Tibial nerve (tissue), 4 donors: ENCODE measurements at places on chromosomes 7 and 10. TPM values are rescaled to one million over a fixed set of nuclear protein-coding genes. Genes with fewer than 3 reads are reported as not detected.

GRCh38 chr7:27418541-27418940, 175.9 kb downstream of the EVX1 start:
- DNase-seq, result no peak

GRCh38 chr7:102132209-102132752, 154.4 kb upstream of the SH2B2 start:
- DNase-seq, result no peak

DNA sequence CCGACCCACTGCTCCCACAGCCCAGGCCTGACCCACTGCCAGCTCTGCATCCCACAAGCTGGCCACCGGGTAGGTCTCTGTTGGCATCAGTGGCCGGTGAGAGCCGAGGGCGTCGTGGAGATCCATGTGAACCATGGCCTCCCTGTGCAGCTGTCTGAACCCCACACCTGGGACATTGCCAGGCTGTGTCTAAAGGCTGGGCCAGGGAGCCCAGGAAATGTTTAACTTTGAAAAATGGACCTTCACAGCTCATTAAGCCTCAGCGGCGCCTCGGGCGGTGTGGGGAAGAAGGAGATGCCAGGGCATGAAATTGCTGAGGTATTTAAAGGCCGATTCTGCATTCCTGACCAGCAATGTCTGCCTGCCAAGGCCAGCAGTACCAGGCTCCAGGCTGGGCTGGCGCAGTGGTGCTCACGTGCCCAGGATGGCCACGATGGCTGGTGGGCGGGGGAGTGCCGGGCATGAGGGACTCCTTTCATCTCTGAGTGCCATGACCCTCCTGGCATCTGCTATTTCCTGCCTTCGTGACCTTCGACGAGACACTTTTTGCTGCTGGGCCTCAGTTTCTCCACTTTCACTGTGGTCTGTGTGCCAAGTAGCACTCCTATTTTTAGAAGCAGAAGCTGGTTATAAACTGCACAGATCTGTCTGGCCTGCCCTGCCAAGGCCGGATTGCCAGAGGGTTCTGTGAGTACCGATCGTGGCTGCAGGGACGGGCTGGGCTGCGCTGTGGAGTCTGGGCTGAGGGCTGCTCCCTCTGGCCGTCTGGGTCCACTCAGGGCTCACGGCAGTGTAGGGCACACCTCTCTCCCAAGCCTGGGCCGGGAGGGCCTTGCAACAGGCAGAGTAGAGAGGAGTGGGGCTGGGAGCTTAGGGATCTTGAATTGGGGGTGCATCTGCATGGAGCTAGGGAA, 21.8 kb downstream of the ELFN1 start:
- DNase-seq, result no peak

DNA sequence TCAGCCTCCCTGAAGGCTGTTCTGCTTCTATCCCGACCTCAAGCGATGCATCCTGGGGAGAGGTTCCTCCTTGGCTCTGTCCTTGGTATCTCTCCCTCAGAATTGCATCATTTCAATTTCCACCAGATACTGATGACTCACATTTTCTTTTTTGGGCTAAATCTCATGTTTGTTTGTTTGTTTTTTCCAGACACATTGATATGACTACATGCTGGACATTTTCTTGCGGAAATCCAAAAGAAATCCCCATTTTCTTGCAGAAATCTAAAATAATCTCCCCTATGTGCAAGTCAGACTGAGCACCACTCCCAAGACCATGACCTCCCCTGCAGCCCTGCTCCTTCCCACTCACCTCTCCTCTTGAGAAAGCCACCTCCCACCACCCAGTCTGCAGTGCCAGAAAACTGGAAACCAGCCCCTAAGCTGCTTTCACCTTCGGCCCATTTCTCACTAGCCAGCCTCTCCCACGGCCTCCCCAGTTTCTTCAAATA, 260.2 kb upstream of the PRKCQ start:
- no peak for DNase-seq

DNA sequence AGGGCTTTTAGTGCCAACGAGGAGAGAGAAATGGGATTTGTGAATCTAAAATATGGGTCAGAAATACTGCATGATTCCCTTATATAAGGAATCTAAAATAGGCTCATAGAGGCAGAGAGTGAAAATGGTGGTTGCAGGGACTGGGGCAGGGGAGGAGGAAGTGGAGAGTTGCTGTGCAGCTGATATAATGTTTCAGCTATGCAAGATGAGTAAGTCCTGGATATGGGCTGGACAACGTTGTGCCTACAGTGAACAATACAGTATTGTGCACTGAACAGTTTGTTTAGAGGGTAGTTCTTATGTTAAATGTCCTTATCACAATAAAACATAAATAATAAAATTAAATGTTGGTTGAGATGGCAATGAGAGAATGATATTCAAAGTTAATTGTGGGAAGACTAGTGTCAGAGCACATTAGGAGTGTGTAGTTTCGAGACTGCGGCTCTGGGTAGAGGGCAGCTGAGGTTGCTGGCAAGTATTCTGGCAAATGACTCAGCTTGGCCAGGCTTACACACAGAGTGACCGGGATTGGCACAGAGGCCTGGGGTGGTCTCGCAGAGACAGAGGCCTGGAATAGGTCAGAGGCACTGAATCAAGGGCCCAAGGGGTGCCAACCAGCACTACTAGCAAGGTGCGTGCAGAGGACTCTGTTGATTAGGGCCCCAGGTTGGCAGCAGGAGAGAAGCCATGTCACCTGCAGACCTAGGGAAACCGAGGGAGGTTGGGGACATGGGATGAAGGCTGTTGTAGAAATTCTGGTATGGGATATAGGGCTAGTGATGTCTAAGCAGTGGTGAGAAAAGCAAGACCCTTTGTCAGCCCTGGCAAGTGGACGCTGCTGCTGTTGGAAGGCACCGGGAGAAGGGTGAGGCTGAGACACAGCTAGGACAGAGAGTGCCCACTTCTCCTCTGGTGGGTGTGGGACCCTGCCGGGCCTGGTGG, 2.8 kb upstream of the DEPP1 start:
- DNase-seq, result no peak

GRCh38 chr10:133199992-133200611, 29.9 kb upstream of the UTF1 start:
- no peak for DNase-seq

GRCh38 chr7:141884539-141885225, 31.5 kb upstream of the OR9A4 start:
- DNase-seq, result no peak

- DNase-seq, result no peak
Measured at GRCh38 chr7:148264933-148265557, 325.5 kb upstream of the C7orf33 start.

The IFIT1B gene
- not detected for total RNA-seq

- DNase-seq, result no peak
Measured at GRCh38 chr10:18368273-18368672, 228.0 kb downstream of the CACNB2 start.

GRCh38 chr10:119595134-119595675, 1.6 kb downstream of the TIAL1 start:
- no peak for DNase-seq

GRCh38 chr7:44212018-44212417, 11.2 kb downstream of the YKT6 start:
- no peak for DNase-seq

GRCh38 chr10:64732372-64732957, 1211.3 kb downstream of the REEP3 start:
- no peak for DNase-seq

The NUPR2 gene
- total RNA-seq, result not detected

The RARRES2 gene
- 373 TPM for total RNA-seq

DNA sequence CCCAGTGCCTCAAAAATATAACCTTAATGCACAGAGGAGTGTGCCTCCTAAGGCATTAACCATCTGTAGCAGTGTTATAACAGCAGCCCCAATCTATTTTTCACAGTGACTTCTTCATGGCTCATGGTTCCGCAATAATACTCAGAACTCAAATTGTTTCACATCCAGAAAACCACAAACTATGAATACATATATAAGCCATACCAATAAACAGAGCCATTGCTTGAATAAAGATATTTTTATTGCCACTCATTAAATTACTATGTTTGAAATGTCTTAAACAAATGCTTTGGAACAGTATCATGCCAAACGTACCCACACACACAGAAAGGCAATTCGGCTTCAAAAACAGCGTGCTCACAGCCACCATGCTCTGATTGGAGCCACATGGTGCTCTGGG, 629.3 kb upstream of the NRP1 start:
- DNase-seq, result no peak

GRCh38 chr7:27901028-27901760, 161.2 kb downstream of the TAX1BP1 start:
- DNase-seq, result no peak

The SLC16A12 gene
- total RNA-seq, result 43.5 TPM

GRCh38 chr10:75297021-75297599, 61.4 kb upstream of the COMTD1 start:
- DNase-seq, result no peak

DNA sequence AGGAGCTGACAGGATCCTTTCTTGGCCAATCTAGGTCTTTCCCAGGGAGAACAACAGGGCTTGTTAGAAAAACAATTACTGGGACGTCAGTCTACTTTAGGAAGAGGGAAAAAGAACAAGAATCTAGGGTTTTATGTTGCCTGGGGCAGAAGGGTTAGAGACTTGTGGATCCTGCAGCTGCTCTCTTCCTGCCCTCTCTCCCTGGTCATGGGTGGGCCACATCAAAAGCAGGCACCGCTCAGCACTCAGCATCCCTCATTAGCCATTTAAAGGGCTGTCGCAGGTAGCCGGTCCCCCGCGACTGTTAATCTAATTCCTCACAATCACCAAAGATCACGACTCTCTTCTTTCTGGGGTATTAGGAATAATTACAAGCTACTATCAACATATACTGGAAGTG, 631.9 kb downstream of the CALN1 start:
- DNase-seq, result no peak

GRCh38 chr10:99172950-99173349, 62.7 kb downstream of the HPSE2 start:
- no peak for DNase-seq

DNA sequence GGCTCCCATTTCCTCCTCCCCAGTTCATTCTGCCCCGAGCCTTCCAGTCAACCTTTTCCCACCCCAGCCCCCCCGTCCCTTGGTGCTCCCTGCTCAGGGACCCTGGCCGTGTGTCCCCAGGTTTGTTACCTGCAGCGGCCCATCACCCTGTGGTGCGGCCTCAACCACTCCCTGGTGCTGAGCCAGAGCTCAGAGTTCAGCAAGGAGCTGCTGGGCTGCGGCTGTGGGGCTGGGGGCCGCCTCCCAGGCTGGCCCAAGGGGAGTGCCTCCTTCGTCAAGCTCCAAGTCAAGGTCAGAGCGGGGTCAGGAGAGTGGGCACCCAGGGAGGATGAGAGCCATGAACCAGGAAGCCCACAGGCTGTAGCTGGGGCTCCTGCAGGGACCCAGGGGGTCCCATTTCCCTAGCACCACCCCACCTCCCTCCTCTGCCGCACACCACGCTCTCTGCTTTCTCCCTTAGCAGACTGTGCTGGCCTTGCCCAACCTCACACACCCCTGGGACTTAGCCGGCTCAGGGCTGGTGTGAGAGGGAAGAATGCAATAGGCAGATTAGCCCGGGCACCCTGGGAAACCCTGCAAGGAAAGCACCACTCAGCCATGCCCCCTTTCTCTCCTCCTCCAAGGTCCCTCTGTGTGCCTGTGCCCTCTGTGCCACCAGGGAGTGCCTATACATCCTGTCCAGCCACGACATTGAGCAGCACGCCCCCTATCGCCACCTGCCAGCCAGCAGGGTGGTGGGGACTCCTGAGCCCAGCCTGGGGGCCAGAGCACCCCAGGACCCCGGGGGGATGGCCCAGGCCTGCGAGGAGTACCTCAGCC, 2.0 kb upstream of the PCOLCE start:
- peak; percentile 52 for DNase-seq

DNA sequence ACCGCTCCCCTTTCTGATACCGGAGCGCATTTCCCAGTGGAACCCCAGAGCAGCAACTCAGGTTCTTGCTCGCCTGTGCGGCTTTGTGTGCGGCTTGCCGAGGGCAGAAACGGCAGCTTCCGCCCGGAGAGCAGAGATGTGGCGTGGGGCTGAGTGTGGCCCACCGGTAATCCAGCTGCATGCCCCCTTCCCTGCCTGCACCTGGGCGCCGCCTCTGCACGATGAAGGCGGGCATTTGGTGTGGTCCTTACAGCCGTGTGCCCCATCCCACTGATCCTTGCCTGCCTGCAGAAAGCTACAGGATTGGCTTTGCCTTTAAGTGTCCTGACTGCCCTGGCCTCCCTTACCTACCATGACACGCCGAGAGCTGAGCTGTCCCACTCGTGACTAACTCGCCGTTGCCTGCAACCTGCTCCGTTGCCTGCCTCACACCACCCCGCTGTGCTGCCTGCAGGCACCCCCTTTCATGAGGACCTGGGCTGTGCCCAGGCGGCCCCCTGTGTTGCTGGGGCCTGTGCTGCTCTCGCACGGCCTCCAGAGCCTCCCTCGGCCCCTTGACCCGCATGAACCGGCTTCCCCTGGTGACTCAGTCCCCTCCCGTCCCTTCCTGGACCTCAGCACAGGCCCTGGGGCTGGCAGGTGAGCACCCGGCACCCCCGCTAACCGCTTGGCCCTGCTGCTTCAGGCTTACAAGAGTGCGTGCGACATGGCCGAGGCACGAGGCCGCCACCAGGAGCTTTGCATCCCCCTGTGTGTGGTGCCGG, 48.0 kb downstream of the PITRM1 start:
- DNase-seq, result no peak

- DNase-seq, result no peak
Measured at GRCh38 chr10:14144451-14144850, 186.3 kb downstream of the FRMD4A start.

DNA sequence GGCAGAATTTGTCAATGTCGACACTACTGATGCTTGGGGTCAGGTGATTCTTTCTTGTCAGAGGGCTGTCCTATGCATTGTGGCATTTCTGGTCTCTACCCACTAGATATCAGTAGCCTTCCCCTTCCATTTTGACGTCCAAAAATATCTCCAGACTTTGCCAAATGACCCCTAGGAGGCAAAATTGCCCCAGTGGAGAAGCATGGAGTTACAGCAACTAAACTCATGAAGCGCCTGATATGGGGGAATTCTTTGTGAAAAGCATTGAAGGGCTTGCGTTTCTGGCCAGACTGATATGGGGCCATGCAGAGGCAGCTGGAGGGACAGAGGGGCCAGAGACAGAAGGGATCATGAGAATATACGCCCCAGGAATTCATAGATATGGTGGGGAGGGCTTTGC, 43.6 kb downstream of the ADRB1 start:
- DNase-seq, result no peak
